ENCODE measurements at places on chromosomes 7 and 10. TPM values are rescaled to one million over a fixed set of nuclear protein-coding genes. Genes with fewer than 3 reads are reported as not detected.

Gene ZNF282
- 12.7 TPM for total RNA-seq

Gene CTBP2
- 49.0 TPM for total RNA-seq

Gene STRA8
- not detected for total RNA-seq

DNA sequence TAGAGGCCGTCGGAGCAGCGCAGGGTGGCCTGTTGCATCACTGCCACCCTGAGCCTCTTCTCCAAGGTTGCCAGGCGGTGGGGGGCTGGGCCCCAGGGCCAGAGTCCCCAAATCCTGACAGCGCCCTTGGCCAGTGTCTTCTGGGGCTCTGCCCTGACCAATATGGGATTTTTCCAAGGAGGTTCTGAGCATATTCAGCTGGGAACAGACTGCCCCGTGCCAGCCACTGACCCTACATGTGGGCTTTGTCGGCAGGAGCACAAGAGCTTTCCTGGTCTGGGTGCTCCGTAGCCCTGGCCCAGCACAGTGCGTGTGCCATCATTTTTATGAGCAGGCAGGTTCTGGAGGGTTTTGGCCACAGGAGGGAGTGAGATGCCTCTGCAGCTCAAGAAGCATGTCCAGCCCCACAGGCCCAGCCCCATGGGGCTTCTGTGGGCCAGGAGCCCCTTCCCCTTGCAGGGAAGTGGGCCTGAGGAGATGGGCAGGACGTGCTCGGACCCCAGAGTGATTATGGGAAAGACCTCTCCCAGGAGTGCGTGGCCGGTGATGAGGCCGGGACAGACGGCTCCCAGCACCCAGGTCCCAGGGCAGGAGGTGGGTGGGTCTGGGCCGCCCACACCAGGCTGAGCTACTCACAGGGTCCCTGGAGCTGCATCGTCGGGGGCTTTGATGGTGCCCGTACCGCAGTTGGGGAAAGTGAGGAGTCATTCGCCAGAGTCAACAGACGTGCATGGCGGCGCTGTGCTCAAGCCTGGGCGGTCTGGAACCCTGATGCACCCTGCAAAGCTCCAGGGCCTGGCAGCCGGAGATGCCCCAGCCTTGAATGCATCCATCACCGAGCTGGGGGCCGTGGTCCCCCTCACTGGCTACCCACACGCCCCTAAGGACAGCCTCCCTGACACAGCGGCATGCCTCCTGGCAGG lies 66.6 kb downstream of the PWWP2B start:
- H3K4me3 ChIP-seq: no peak overlapping the region
- DNase-seq: no peak
- H3K27ac ChIP-seq: peak overlapping the region; percentile 54
- H3K4me1 ChIP-seq: peaks cover 48% of the 10 kb centered on the region
- no peaks in the 10 kb centered on the region for H3K36me3 ChIP-seq
- H3K27me3 ChIP-seq: no peaks in the 10 kb centered on the region

GRCh38 chr7:156001496-156002260 lies 189.4 kb upstream of the SHH start:
- H3K36me3 ChIP-seq: no peaks in the 10 kb centered on the region
- H3K27me3 ChIP-seq: no peaks in the 10 kb centered on the region
- H3K4me1 ChIP-seq: no peaks in the 10 kb centered on the region
- DNase-seq: no peak
- no peak overlapping the region for H3K27ac ChIP-seq
- no peak overlapping the region for H3K4me3 ChIP-seq

GRCh38 chr10:32905466-32905865 lies 52.6 kb downstream of the ITGB1 start:
- H3K4me1 ChIP-seq: peaks cover 6% of the 10 kb centered on the region
- H3K4me3 ChIP-seq: no peak overlapping the region
- no peak for DNase-seq
- H3K27me3 ChIP-seq: no peaks in the 10 kb centered on the region

DNA sequence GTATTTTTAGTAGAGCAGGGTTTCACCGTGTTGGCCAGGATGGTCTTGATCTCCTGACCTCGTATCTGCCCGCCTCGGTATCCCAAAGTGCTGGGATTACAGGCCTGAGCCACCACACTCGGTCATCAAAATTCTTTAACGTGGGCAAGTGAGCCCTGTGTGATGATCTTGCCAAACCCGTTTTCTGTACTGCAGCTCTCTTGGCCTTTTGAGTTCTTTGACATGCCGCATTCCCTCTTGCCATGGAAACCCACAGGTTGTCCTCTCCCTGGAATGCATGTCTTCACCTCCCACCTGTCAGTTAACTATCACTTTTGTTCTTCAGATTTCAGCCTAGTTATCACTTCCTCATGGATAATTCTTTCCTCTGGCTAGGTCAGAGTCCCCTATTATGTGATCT lies 5.0 kb downstream of the NUP205 start:
- H3K4me1 ChIP-seq: peaks cover 4% of the 10 kb centered on the region
- H3K27me3 ChIP-seq: no peaks in the 10 kb centered on the region
- H3K27ac ChIP-seq: no peak overlapping the region

GRCh38 chr7:23004247-23004520 lies 9.7 kb downstream of the HYCC1 start:
- DNase-seq: no peak
- no peak overlapping the region for H3K4me3 ChIP-seq
- no peaks in the 10 kb centered on the region for H3K36me3 ChIP-seq
- no peaks in the 10 kb centered on the region for H3K4me1 ChIP-seq
- no peak overlapping the region for H3K27ac ChIP-seq
- no peaks in the 10 kb centered on the region for H3K27me3 ChIP-seq
